AG20443 (cell line): ENCODE measurements at places on chromosomes 12 and 14.

DNA sequence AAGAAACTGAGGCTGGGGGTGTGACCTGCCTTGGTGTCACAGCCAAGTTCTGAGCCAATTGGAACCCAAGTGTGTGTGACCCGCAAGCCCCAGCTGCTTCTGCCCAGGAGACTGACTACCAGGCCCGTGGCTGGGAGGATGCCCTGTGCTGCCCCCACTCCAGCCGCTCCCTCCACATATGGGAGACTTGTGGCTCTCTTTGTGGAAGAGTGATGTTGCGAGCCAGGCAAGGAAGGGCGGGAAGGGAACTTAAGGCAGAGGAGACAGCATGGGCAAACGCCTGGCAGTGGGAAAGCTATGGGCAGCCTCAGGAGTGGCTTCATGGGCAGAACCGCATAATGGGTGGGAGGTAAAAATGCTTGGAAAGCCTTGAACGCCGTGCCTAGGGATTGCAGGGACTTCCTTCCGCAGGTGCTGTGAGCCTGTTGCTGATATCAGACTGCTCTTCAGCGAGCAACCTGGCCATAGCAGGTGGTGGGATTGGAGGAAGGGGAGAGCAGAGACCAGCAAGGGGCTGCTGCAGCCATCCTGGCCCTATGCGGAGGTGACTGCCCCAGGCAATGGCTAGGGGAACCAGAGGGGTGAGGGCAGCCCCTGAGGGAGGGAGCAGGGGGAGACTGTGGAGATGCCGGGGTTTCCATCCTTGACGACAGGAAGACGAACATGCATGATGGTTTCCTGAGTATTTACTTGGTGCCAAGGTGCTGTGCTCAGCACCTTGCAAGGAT, 115.7 kb downstream of the LGMN start:
- DNase-seq: no peak

DNA sequence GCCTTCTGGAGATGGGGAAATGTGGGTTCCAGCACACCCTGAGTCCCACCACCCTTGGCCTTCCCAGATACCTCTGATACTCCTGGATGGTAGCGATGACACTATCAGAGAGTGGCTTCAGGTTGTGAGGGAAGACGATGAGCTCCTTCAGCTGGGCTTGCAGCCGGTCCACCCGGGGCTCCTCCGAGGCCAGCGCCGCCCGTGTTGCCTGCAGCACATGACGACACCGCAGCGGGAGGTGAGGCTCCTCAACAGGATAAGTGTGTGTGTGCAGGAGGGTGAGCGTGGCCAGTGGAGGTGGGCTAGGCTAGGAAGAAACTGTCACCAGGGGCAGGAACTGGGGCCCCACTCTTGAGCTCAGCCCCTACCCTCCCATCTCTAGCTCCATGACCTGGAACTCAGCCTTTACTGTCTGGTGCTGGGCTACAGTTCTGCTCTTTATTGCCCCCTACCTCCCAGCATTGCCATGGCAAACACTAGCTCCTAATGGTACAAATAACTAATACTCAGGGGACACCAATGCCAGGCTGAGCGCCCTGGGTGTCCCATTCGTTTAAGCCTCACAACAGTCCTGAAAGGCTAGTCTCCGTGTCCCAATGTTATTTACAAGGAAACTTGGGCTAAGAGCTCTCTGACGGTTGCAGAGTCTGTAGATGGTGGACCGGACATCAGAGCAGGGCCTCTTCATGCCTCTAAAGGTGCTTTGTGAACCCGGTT, 64.1 kb downstream of the SYNE3 start:
- DNase-seq: peak; percentile 45

DNA sequence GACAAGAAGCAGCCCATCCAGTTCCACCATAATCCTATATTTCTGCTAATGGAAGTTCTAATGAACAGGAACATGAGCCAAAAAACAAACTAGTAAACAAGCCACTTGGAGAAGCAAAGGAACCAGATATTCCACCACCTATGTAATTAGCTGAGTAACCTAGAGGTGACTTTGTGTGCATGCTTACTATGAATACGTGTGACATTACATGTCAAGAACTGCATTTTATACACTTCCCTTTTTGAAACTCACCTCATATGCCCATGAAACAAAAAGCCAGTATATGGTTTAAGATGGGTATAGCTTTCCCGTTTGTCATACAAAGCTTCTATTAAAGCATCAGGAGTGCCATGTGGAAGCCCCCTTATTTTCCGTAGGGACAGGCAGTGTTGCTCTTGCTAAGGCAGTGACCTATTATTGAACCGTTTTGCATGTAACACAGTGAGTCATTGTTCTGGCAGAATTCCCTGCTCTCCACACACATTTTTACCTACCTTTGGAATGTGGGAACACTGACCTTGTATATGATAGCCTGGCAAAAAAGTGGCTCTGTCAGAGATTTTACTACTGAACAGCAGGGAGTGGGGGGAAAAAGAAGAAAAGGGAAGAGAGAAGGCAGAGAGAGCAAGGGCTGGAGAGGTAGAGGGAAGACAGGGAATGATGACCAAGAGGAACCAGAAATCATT, 34.8 kb upstream of the FRMD6 start:
- peak; percentile 62 for DNase-seq

DNA sequence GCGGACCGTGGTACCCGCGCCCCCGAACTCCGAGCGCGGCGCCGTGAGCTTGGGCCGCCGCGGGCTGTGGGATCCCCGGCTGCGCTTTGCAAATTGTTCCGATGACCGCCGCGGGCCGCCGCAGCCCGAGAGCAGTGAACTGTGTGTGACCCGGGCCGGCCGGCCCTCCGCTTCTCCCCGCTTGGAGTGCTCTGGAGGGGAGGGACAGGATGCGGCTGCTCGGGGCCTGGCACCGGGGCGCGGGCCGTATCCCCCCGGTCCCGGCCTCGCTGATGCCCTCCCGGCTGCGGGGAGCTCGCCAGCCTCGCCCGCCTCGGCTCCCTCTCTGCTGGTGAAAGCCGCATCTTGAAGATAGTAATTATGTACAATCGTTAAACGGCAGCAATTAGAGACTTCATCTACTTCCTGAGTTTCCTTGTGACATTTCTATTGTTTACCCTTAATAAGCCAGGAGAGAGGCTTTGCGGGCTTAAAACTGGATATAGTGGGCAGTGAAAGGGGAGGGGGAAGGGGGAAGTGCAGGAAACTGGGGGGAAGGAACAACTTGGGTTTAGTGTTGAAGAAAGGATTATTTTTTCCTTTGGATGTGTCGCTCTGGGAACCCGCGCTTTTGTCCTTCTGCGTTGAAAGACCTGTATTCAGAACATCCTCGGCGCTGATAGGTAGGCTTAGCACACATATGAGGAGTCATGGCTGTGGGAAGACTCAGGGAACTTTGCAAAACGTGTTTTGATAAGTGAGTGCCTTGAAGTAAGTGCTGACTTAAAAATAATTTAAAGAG, 1.2 kb downstream of the PELI2 start:
- DNase-seq: peak; percentile 64

DNA sequence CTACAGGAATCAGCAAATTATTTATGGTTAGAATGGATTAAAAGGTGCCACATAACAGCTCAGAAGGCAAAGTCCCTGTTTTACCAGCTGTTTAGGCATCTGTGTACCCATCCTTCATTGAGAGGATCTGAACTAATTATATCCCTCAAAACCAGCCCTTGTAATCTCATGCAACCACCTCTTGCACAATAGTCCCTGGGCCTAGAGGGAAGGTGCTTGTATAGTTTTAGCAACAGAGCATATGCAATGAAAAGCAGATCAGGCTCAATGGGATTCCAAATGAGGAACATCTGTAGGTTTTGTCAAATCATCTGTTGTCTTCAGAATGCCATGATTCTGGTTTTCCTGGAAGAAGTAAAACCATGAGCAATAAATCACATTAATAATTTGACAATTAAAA, 26.0 kb upstream of the GLIPR1L2 start:
- DNase-seq: peak; percentile 19

DNA sequence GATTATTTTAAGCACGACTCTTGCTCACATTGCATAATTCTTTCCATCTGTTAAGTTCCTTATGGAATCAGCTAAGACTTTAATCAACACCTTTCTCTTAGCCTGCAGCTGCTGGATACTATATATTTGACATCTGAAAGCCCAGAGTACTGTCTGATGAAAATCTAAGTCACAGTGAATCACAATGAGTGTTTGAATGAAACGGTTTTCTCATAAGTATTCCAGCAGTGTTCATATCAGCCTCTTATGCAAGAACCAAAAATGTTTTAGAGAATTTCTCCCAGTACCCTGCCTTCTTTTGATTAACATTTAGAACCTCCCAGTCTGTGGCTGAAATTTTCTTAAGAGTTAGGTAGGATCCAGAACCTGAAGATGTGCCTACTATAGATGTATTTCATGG, 55.6 kb downstream of the FRMD6 start:
- no peak for DNase-seq

DNA sequence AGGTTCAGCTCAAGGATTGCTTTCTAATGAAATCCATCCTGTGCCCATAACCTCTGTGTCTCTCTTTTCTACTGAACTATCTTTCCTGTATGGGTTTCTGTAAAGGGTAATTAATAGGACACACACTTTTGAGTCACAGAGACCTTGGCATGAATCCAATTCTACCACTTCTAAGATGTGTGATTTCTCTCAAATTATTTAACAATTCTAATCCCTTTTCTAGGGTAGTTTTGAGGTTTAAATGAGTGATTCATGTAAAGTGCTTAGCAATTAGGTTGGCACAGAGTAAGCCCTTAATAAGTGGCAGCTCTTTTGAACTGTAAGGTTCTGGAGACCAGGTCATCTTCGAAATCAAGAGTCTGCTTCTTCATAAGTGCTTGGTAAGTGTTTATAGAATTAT, 202.7 kb downstream of the RASSF9 start:
- DNase-seq: no peak

DNA sequence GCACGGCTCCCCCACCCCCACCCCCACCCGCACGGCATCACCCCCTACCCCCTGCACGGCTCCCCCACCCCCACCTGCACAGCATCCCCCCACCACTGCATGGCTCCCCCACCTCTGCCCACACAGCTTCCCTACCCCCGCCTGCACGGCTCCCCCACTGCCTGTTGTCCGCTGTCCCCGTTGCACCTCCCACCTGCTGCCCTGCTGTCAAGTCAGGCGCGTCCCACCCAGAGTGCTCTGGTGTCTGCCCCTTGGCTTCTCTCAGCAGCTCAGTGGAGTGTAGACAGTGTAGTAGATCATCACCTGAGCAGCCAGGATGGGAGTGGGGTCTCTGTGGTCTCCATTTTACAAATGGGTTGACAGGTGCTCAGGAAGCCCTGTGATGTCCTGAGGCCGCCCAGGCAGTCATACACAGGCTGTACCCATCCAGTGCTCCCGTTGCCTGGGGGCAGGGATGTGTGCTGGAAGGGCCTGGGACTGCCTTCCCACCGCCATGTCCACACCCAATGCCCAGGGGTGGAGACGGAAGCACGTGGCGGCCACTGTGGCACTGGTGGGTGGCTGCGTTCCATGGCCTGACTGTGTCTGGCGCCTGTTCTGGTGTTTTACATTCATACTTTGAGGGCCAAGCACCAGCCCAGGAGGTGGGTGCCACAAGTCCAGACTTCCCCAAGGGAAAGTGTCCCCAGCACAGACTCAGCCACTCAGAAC, 32.5 kb downstream of the PACS2 start:
- no peak for DNase-seq

- peak; percentile 11 for DNase-seq
Observed at GRCh38 chr14:26856876-26857518, 259.2 kb upstream of the NOVA1 start.

- DNase-seq: peak; percentile 22
Observed at GRCh38 chr14:85399186-85399585, 130.8 kb upstream of the FLRT2 start.

GRCh38 chr12:89936631-89937030, 228.0 kb upstream of the ATP2B1 start:
- no peak for DNase-seq

DNA sequence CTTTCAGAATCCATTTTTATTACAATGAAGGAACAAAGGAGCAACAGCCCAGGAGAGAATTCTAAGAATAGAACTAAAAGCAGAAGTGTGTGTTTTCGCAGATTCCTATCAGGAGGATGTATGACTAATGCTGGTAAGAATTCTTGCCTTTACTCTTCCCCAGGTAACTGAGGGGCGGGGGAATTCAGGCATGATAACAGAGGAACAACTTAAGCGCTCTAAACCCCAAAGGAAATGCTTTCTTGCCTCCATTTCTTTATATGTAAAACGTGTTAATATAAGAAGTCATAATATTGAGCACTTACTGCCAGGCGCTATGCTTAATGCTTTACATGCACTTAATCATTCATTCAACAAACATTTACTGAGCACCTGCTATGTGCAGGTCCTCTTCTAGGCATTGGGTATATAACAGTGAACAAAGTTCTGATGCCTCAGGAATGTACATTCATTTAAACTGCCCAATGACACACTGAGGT, 4.5 kb downstream of the HCAR1 start:
- no peak for DNase-seq

- peak; percentile 31 for DNase-seq
Observed at GRCh38 chr14:26863736-26864135, 265.9 kb upstream of the NOVA1 start.

- DNase-seq: no peak
Observed at GRCh38 chr12:126607867-126608266, 1542.6 kb downstream of the AACS start.

- no peak for DNase-seq
Observed at GRCh38 chr12:15273896-15274295, 48.4 kb upstream of the PTPRO start.

DNA sequence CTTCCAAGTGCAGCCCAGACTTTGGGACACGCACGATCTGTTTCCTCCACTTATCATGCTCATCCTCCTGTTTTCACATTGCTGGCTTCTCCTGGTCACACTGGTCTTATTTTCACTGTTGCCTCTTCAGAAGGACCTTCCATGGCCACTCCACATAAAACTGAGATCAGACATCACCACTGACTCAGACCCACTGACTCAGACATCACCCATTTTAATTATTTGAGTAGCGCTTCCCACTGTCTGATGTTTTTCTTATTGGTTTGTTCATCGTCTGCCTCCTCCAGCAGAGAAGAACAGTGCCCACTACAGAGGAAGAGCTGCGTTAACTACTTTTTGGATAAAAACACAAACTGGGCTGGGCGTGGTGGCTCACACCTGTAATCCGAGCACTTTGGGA, 270.5 kb upstream of the PWP1 start:
- peak; percentile 74 for DNase-seq

GRCh38 chr12:113905829-113906228, 60.3 kb downstream of the RBM19 start:
- no peak for DNase-seq

DNA sequence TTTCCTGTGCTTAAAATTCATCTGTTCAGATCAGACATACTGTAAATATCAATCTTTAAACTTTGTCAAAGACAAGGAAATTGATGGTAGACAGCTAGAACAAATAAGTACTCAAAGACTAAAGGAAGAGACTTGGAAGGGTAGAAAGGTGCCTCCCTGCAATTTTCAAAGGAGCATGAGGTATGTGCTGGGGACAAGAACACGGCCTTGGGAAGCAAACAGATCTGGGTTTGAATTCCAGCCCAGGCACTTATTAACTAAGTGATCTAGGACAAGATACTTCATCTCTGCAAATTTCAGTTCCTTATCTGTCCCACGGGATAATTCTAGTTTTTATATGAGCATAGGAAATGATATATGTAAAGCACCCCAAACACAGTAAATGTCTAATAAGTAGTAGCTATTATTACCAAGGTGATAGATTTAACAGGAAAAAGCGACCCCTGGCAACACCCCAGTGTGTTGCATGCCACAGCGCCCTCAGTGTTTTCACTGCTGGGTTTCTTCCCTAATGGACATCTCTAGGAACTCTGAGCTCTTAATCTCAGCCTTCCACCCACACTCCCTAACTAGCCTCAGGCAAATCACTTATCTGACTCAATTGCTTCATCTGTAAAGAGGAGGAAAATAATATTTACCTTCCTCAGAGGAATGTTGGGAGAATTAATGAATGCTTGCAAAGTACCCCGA, 44.7 kb upstream of the BMP4 start:
- no peak for DNase-seq
